ENCODE measurements at places on chromosomes 12 and 14. TPM values are rescaled to one million over a fixed set of nuclear protein-coding genes. Genes with fewer than 3 reads are reported as not detected.

Gene KLRF1
- not detected for total RNA-seq

Gene FAM186B
- 0.15 TPM for total RNA-seq

Gene TC2N
- 0.76 TPM for total RNA-seq

Gene EFS
- not detected for total RNA-seq

Gene TMEM63C
- total RNA-seq = 8.0 TPM

Gene FOXN4
- total RNA-seq = 0.08 TPM

Gene ACSM4
- not detected for total RNA-seq

Gene PLBD1
- total RNA-seq = 4.8 TPM

Gene KRT71
- not detected for total RNA-seq

Gene DLST
- total RNA-seq = 100 TPM

Gene KRT80
- total RNA-seq = 38.7 TPM

Gene CLEC14A
- not detected for total RNA-seq

Gene TEX52
- not detected for total RNA-seq

Gene BICD1
- total RNA-seq = 14.6 TPM

Gene GALNT6
- 2.5 TPM for total RNA-seq

Gene CLSTN3
- total RNA-seq = 8.5 TPM

Gene RAPGEF3
- 0.72 TPM for total RNA-seq

Gene PAX9
- 1.6 TPM for total RNA-seq

Gene NRXN3
- total RNA-seq = 1.3 TPM

Gene PLEKHG7
- not detected for total RNA-seq

Gene LYZ
- total RNA-seq = not detected

Gene TMEM30B
- 0.42 TPM for total RNA-seq

Gene ARHGEF40
- 7.7 TPM for total RNA-seq

Gene RNASE13
- not detected for total RNA-seq

Gene HIF1A
- total RNA-seq = 244 TPM

Gene SIX6
- total RNA-seq = not detected

Gene CLEC2A
- total RNA-seq = not detected

Gene AGAP2
- 0.14 TPM for total RNA-seq

Gene TGFB3
- 0.54 TPM for total RNA-seq

Gene BAG5
- 24.7 TPM for total RNA-seq

Gene KLRK1
- not detected for total RNA-seq

Gene BDKRB2
- total RNA-seq = 1.1 TPM

Gene CISTR
- total RNA-seq = not detected

Gene NINJ2
- total RNA-seq = 0.53 TPM

Gene NGB
- total RNA-seq = not detected

Gene NRL
- total RNA-seq = 0.80 TPM

Gene CLEC9A
- total RNA-seq = not detected

Gene DDN
- total RNA-seq = 0.69 TPM

Gene NDRG2
- 3.0 TPM for total RNA-seq

Gene KRT86
- total RNA-seq = 27.0 TPM

Gene TAS2R9
- total RNA-seq = not detected

Gene SRGAP1
- 12.0 TPM for total RNA-seq

Gene IFI27
- 0.87 TPM for total RNA-seq

Gene CLEC4E
- total RNA-seq = 0.41 TPM

Gene CLEC4D
- not detected for total RNA-seq

Gene LRP1-AS
- total RNA-seq = not detected

Gene CKAP4
- total RNA-seq = 86.1 TPM

Data from A549 treated with dexamethasone at 1 μM for 4 hours (cell line).